ENCODE measurements at places on chromosomes 6 and 20.

DNA sequence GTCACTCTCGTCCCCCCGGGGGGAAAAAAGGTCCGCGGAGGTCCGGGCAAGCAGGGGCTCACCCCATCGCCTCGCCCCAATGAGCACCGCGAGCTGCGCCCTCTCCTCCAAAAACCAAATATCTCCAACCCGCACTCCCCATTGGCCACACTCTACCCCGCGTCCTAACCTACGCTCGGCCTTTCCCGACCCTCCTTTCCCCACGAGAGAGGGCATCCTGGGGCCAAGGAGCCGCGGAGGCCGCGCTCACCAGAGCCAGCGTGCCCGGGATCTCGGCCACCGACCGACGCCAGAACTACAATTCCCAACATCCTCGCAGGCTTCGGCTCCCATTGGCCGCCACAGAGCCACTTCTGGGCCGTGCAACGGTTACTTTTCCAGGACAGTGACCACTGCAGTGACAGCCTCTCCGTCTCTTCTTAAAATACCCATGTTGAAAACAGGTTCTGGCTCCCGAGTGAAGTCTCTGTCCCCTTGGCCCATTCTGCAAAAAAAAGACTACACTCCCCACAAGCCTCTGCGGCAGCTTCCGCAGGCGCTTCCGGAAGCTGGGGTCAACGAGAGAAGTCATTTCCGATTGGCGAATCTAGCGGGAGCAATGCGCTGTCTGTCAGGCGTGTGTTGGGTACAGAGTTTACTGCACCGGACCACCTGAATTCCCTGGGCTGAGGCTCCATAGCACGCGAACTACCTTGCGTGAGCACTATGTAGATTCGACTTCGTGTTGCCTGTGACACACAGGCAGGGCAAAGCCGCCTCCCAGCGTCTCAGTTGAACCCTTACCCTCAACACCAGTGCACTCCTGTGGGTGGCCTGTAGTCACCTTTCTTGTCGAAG lies at the start of gene ZNF343:
Gene ZNF343, minus strand, starts transcription at position 285 of the 837 bp plus-strand sequence. CDS start 15,020 bp downstream, outside the sequence.
- peak; percentile 95 for DNase-seq

DNA sequence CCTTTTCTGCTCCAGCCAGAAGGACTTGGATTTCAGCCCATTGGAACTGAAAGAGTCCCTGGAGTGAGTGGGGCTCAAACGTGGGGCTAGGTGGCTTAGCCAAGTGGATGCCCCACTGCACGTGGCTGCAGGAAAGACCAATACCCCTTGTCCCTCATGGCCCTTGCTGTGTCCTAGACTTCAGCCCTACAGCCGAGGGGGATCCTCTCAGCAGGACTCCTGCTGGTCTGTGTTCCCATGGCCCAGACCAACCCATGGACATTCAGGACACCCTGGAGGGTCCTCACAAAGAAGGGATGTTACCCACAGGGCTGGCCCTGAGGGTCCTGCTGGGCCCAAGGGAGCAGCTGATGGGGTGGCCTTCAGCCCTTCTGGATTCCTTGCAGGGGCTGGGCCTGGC lies 30.0 kb upstream of the PHACTR3 start:
- DNase-seq, result no peak

DNA sequence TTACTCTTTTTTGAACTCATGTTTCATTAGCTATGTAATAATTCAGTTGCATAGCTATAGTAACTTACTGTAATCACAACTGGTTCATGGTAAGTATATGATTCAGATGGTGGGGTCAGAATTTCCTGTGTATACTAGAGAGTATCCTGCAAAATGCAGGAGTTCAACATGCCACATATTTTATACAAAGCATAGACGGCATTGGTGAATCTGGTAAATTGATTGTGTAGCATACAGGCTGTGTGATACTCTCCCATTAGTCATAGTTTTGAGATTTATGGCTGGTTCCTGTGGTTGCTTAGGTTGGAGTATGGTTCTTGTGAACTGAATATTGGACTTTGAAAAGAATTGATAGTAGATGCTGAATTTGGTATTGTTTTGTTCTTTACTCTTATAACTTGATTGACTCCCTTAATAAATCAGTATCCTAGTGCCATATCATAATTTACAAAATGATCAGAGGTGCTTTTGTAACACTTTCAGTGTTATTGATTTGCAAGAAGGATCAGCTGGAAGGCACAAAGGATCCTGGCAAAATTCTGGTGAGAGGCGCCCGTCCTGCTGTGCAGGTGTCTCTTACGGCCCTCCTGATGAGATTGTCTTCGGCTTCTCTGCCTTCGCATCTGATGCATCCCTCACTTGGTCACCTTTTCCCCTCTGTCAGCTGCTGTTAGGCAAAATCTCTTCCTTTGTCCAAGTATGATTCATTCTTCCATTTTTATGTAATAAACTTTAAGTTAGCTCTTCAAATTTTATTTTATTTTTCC lies 22.6 kb downstream of the SNX9 start:
- no peak for DNase-seq

DNA sequence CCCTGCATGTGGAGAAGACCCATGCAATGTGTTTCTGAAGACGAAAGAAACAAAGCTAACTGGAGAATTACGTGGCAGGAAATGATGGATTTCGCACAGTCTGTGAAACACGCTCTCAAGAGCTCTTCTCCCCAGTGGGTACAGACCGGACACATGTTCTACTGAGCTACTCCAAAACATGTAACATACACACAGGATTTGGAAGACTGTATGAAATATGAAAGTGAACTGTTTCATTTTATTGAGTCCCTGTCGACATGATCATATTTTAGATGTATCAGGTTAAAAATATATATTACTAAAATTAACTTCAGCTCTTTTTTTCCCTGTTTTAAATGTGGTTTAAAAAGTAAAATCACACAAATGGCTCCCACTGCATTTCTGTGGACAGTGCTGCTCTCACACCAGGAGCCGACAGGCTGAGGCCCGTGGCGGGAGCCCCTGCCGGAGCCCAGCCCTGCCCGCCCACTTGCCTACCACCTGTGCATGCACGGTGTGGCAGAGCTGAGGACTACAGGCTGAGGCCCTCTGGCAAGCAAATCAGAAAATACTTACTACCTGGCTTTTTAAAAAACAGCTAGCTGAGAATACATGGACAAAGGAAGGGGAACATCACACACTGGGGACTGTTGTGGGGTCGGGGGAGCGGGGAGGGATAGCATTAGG lies 58.9 kb upstream of the NXT1 start:
- DNase-seq, result no peak

DNA sequence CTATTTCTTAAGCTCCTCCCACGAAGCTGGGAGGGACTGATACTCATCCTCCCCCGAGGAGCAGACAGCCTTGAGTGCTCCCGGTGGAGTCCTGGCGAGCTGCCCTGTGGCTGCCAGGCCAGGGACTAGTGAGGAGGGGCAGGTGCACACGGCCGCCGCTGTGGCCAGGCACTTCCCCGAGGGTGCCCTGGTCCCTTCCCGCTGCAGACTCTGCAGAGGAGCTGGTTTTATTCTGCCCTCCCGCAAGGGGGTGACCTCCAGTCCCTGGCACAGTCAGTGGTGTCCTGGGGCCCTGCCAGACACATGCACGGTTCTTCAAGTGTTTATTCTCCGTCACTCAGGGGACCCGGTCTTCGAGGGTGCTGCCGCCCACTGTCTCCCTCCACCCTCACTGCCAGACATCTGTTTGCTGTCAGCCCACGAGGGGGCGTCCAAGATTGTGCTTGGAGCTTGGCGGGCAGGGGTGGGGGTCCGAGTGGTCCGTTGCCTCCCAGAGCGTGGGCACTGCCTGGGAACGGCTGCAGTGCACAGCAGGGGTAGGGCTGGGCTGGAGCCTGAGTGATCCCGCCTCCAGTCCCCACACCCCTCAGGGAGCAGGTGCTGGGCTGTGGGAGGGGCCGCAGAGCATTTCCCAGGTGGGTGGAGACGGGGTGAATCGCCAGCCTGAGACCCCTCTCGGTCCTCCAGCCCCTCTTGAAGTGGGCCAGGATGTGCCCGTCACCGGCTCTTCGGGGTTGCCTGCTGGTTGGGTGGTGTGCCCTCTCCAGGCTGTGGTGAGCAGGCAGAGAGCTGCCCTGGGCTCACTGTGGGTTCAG lies 3.1 kb upstream of the CABLES2 start:
- DNase-seq, result no peak

DNA sequence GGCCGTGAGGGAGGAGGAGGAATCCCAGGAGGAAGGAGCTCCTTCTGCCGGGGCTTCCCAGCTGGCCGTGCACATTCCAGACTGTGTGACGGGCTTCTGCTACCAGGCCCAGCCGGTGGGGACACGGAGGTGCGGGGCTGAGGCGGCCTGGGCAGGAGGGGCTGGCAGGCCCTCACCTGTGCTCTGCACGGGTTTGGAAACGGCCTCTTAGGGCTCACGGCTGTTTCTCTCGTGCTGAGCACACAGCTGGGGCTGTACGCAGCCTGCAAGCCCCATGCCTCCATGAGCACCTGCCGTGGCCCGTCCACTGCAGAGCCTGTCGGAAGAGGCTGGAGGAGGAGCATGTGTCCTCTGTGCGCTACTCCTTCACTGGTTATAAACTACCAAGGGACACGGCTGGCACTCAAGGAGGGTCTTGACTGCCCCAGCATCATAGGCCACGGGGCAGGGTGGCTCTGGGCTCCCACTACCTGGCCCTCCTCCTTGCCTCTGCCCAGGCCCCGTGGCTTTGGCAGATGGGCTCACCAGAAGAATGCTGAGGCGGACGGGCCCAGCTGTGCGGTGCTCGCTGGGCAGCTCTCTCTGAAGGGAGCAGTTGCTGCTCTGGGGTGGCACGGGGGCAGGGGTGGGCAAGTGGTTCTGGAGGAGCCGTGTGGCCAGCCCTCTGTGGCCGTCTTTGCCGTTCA lies 15.8 kb downstream of the NPEPL1 start:
- DNase-seq, result no peak

- no peak for DNase-seq
Measured at GRCh38 chr6:45132059-45132458, 196.1 kb upstream of the RUNX2 start.

GRCh38 chr6:32092760-32093497 lies 16.2 kb downstream of the TNXB start:
- no peak for DNase-seq

DNA sequence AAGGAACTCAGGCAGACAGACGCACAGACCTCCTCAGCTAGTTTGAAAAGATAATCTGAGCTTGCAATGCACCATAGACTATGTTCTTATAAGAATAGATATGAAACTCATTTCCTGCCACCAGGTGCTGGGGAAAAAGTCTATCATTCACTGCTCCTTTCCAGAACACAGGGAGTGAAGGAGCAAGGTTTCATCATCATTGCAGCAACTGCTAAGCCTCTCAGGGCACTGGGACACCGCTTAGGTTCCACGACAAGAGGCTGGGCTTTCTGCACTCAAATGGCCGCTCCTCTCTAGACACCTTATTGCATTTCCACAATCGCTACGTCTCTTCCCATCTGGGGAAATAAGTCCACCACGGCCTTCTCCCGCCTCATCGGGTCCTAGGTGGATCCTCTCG lies 418.5 kb upstream of the JARID2 start:
- no peak for DNase-seq

GRCh38 chr6:90230548-90231215 lies 66.0 kb downstream of the BACH2 start:
- no peak for DNase-seq

- no peak for DNase-seq
Measured at GRCh38 chr20:50111120-50111828, 1.7 kb downstream of the UBE2V1 start.

DNA sequence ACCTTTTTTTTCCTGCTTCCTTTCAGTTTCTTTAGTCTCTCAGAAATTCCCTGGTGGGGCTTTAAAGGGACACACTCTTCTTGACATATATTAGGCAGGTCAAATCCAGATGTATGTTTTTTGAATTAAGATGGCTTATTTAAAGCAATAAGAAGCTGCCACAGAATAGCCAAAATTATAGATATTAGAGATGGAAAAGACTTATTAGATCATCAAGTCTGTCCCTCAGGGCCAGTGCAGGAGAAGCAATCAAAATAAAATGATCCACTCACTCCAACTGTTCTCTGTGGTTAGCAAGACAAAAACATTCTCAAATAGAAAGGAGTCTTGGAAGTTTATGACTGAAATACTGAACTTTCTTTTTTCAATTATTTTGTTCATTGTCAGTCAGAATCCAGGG lies 462.8 kb downstream of the CDC5L start:
- DNase-seq, result no peak

DNA sequence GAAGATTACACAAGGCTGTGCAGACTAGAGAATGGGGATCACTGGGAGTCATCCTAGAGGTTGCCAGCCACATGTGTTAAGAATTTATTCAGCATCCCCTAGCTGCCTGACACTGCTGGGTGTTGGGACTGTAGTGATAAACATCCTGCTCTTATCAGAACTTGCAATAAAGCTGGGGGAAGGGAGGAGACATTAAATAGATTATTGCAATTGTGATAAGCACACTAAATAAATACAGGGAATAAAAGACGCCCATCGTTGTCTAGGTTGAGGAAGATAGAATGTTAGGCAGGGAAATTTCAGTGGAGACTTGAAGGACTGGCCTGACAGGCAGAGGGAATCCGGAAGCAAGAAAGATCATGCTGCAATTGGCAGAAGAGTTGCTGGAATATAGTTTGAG lies 33.2 kb upstream of the TRAM2 start:
- DNase-seq, result no peak

- DNase-seq, result no peak
Measured at GRCh38 chr6:44198684-44199083, 18.0 kb upstream of the MYMX start.

- DNase-seq, result no peak
Measured at GRCh38 chr6:89566930-89567629, 71.5 kb downstream of the LYRM2 start.

GRCh38 chr20:33995053-33995831 lies 1.5 kb downstream of the RALY start:
- DNase-seq, result no peak

DNA sequence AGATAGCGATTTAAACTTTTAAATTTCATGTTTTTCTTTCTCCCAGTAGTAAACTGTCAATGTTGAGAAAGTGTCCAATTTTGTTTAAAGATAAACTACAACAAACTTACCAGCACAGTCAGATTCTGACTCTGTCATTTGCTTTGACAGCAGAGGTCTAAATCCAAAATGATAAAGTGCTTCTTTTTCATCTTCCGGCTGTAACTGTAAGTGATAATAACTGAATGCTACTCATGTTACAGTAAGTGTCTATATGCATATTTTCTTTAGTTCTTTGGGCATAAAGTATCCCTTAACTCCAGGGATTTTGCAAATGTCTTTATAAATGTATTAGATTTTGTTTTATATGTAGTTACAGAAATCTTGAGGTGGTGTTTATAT lies 610.4 kb downstream of the RFPL4B start:
- DNase-seq, result no peak

DNA sequence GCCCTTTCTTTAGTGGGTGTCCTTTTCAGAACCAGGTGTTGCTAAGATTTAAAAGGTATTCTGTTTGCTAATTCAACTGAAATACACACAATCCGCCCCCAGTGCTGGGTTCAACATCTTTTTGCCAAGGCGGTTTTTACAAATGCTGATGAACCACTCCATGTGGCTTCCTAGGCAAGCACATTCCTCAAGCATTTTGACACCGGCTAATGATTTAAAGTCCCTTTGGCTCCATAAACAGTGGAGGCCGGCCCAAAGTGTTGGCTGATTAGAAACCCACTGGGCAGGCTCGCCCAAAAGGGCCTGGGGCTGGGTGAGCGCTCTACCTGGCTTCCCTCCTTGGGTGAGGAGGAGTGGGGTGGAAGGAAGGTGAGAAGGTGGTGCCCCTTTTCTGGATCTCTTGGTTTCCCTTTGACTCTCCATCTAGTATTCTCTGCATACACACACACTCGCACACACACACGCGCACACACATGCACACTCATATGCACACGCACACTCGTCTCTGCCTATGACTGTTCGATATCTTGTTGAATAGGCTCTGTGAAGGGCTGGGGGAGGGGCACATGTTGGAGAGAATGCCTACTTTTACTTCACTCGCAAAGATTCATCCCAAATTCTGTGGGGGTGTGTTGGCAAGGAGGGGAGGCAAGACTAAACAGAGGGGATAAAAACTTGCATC lies 66.7 kb upstream of the ARMC2 start:
- no peak for DNase-seq

Measured in nucleus accumbens (tissue), 56 donors.